ENCODE measurements at places on chromosomes 13 and 19.

- no peak for DNase-seq
Observed at GRCh38 chr13:29539856-29540255, 55.6 kb downstream of the SLC7A1 start.

DNA sequence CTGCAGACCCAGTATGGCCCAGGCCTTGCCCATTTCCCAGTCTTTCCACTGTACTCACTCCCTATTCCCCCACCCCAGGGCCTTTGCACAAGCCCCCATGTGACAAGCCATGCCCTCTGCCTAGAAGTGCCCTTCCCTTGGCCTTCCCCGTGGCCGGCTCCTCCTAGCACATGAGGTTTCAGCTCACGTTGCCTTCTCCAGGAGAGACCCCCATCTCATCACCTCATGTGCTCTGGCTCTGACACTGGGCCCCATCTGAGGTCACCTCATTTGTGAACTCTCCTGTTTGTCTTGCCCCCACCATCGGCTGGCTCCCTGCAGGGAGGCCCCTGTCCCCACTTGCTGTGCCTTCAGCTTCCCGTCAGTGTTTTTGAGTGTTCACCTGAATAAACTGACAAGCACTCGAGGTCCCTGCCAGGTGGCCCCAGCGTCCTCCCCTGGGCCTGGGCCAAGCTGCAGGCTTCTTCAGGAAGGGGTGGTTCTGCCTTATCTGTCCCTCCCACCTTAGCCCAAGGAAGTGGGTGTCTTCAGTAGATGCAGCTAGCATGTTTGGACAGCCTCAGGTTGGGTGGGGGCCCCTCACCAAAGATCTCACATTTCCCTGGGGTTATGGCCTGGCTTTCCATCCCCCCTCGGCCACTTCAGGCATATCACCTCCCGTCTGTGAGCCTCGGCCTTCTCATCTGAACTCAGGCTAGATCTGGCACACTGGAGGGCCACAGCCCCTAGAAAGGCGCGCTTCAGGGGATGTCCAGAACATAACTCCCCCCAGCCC is 3.8 kb upstream of the SLC25A42 start:
- no peak for DNase-seq

- no peak for DNase-seq
Observed at GRCh38 chr19:12093777-12094176, 29.2 kb downstream of the ZNF844 start.

- DNase-seq: no peak
Observed at GRCh38 chr13:36606060-36606459, 67.8 kb upstream of the SERTM1 start.

- no peak for DNase-seq
Observed at GRCh38 chr19:53910170-53910518, 1.1 kb downstream of the CACNG7 start.

- no peak for DNase-seq
Observed at GRCh38 chr13:40916207-40916998, 102.7 kb downstream of the ELF1 start.

GRCh38 chr13:57314897-57315520 is 148.0 kb downstream of the PRR20E start:
- no peak for DNase-seq

GRCh38 chr13:95207769-95208366 is 93.4 kb downstream of the ABCC4 start:
- DNase-seq: no peak

- no peak for DNase-seq
Observed at GRCh38 chr13:100464006-100464405, 124.6 kb downstream of the GGACT start.

DNA sequence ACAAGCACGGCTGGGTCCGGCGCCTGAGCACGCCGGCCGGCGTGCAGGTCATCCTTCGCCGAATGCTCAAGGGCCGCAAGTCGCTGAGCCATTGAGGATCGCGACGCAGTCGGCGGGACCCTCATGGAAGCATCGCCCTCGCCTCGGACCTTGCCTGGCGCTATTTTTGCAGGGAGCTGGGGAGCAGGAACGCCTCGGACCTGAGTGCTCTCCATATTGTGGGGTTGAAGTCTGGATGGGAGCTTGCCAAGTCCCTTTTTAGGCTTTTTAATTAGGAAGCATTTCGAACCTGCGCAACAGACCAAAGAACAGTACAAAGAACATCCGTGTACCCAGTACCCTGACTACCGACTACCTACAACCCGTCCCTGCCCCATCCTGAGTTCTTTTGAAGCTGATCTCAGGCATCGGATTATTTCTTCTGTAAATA is 628 bp downstream of the MRPL34 start:
- DNase-seq: no peak

GRCh38 chr19:28881616-28882015 is 331.3 kb downstream of the UQCRFS1 start:
- DNase-seq: no peak

DNA sequence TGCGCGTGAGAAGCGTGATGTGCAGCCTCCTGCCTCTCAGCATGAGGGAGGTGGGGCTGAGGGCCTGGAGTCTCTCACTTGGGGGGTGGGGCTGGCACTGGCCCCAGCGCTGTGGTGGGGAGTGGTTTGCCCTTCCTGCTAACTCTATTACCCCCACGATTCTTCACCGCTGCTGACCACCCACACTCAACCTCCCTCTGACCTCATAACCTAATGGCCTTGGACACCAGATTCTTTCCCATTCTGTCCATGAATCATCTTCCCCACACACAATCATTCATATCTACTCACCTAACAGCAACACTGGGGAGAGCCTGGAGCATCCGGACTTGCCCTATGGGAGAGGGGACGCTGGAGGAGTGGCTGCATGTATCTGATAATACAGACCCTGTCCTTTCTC is 8.7 kb downstream of the CD177 start:
- no peak for DNase-seq

- no peak for DNase-seq
Observed at GRCh38 chr13:26488236-26489003, 69.1 kb upstream of the WASF3 start.

GRCh38 chr13:37014609-37015008 is 14.0 kb downstream of the EXOSC8 start:
- DNase-seq: no peak

Measured in activated T-cell treated with anti-CD3 and anti-CD28 coated beads for 24 hours (primary cell).